CD4-positive, alpha-beta T cell treated with Interleukin-4 for 1 hour (primary cell): ENCODE measurements at places on chromosomes 12 and 14.
A peak's percentile ranks its signal among the peaks of the same experiment; 100 is the strongest.

- DNase-seq: peak; percentile 63
Observed at GRCh38 chr12:14369311-14369710, 3.8 kb downstream of the ATF7IP start.

GRCh38 chr12:93832131-93832530 is 155.0 kb downstream of the CRADD start:
- DNase-seq: no peak

DNA sequence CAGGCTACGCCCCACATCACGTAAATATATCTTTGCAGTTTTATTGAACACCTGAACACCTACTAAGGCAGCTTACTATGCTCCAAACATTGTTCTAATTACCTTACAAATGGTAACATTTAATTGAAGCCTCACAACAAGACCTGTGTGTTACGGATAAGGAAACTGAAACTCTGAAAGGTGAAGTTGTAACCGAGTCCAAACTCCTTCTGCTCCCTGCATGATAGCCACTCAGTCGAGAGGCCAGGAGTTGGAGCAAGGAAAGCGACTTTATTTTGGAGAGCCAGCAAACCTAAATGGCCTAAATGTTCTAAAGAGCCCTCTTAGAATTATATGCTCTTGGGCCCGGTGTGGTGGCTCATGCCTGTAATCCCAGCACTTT is 12.6 kb upstream of the TRPV4 start:
- DNase-seq: no peak

DNA sequence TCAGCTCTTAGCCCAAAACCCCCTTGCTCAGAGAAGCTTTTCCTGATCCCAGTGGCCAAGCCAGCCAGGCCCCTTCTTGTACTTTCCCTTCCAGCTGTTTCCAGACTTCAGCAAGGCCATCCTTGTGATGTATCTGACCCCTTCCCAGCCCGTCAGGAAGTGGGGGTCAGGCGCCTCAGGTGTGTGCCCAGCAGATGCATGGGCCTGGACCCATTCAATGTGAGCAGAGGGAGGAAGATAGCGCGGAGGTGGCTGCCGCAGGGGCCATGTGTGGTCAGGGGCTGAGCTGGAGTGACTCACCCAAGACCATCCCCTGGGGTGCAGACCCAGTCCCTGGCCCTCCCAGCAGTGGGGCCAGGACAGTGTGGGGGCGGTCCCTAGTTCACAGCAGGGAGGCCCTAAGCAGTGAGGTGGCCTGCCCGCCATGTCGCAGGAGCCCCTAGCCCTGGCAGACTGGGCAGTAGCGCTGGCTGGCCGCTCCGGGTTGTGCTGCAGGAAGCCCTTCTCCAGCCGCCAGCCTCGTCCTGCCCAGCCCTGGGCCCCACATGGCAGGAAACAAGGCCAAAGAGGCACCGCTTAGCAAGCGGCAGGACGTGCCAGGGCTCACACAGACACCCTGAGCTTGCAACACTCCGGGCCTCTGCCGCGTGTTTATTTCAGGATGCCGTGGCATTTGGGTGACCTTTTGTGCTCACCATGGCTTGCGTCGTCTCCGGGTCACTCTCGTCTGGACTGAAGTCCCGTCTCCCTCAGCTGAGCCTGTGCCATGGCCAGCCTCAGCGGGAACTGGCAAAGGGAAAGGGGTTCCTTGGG is 12.0 kb downstream of the ADSS1 start:
- peak; percentile 43 for DNase-seq

GRCh38 chr12:63843254-63843720 is 1.2 kb upstream of the SRGAP1 start:
- DNase-seq: no peak

DNA sequence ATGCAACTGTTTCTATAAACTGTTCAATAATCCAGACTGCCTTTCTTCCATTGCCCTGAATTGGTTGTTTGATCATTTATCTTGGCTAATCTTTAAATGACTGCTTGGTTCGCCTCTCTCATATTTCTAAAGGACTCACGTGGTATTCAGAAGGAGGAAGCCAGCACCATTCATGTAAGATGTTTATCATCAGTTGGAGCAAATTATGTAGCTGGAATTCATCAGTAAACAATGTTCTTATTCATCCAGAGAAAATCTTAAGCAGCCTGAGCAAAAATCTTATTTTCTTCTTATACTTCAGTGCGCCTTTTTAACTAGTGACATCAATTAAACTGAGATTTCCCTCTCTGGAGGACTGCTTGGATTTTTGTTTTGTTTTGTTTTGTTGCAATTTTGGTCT is 538.7 kb upstream of the TMEM132C start:
- DNase-seq: no peak

GRCh38 chr14:50667684-50667995 is 466 bp downstream of the SAV1 start:
- peak; percentile 33 for DNase-seq

GRCh38 chr12:32768518-32768917 is 12.8 kb upstream of the YARS2 start:
- no peak for DNase-seq

- DNase-seq: no peak
Observed at GRCh38 chr12:46629331-46630229, 196.2 kb downstream of the SLC38A4 start.

DNA sequence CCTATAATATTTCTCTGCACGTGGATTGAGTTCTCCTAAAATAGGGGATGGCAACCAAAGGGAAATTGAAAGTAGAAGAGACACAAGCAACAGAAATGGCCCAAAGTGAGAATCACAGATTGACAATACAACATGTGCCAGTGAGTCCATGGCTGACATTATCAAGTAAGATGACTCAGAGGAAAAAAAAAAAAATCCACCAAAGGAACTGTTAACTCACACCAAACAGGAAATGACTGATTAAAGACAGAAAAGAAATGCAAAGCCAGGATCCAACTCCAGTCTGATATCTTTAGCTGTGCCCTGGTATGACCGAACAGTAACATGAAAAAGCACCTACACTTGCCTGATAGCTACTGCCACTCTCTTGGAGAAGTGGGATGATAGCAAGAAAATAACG is 485.0 kb downstream of the PRKD1 start:
- DNase-seq: no peak

GRCh38 chr14:105702275-105702817 is 176.0 kb downstream of the TMEM121 start:
- DNase-seq: no peak

DNA sequence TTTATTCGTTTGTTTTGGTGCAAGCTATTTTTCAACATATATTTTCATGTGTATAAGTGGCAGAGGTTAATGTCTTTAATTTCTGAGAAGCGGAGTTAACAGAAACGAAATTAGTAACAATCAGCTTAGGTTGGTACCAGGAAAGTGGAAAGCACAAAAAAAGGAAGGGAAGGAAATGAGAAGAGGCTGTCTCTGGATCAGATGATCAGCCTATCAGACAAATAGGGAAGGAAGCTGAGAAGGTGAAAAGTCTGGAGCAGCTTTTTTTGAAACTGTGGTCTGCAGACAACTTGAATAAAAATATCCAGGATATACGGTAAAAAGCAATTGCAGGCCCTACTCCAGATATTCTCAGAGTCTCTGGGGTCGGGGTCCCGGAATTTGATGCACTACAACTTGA is 265.0 kb downstream of the SSPN start:
- DNase-seq: no peak

DNA sequence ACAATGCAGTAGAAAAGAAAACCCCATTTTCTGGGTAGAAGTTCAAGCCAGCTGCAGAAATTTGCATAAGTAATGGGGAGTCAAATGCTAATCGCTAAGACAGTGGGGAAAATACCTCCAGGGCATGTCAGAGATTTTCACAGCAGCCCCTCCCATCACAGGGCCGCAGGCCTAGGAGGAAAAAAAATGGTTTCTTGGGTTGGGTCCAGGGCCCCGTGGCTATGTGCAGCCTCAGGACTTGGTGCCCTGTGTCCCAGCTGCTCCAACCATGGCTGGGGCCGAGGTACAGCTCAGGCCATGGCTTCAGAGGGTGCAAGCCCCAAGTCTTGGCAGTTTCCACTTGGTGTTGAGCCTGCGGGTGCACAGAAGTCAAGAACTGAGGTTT is 14.6 kb downstream of the OR10P1 start:
- DNase-seq: no peak

DNA sequence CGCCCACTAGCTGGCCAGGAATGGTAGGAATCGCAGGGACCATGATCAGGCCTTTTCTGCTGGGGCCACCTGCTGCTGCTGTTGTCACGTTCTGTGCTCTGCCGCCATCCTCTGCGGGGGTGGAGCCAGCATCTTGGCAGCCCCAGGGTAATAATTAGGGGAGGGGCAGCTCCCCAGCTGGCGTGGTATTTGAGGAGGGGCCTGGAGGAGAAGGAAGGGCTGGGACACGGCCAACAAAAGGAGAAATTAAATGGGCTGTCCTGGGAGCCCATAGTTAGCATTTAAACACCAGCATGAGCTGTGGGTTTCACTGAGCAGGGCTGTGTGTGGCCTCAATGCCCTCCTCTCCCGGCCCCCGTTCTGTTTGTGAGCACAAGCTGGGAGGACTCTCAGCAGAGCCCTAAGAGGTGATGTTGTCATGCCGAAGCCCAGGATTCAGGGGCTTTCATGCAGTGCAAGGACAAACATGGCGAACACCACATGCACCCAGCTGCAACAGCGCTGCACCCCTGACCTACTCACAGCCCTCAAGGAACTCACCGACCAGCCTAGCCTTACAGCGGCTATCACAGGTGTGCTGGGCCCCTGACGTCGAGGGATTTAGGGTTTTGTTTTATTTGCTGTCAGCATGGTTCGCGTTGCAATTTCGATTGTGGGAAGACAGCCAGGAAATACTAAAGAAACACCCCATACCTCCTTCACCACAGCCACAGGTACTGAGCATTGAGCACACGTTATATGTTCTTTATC is 324.3 kb downstream of the CACNA1C start:
- DNase-seq: no peak

DNA sequence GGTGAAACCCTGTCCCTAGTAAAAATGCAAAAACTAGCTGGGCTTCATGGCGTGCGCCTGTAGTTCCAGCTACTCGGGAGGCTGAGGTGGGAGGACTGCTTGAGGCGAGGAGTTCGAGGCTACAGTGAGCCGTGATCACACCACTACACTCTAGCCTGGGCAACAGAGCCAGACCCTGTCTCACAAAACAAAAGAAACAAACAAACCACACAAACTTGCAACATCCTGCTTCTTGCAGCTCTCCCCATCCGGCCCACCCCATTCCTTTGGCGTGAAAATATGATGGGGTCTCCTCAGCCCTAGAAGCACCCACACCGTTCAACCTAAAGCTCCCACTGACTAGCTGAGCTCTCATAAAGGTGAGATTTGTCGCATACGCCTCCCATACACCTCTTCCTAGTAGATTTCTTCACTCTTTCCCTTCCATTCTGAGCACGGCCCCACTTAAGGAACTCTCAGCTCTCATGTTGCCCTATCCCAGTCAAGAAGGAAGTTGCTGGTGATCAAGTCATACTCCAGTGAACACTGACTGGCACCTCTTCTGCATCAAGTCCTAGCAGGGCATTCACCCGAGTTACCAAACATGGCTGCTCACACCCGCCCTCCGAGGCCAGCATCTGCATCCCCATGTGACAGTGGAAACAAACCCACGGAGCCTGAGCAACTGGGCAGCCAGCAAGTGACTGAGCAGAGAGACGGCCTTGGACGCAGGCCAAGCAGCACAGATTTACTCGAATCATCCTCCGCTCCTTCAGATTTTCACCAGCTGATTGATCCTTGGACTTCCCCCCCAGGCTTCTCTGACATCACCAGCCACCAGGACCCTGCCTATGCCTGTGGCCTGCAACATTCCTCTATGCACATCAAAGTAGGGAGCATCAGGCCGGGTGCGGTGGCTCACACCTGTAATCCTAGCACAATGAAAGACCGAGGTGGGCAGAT is 18.9 kb upstream of the CD27 start:
- DNase-seq: peak; percentile 58
